RWPE2 (cell line): ENCODE measurements at places on chromosomes 2 and 18.

- no peak for DNase-seq
Measured at GRCh38 chr18:22541232-22541631, 123.5 kb upstream of the CTAGE1 start.

DNA sequence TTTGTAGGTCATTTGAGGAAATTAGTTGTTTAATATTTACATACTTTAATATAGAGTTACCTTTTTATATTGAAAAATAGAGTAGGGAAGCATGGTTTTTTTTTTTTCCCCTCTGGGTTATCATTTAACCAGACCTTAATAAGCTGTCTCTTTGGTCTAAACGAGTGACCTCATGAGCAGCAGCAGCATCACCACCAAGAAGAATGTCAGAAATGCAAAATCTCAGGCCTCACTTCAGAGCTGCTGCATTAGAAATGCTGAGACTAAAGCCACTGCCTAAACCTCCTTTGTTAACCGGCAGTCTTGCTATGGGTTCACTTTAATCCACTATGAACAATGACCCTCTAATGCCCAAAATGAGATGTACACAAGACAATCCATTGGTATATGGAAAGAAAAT is 733.7 kb upstream of the FAM98A start:
- DNase-seq = no peak

GRCh38 chr2:17680119-17680518 is 73.5 kb downstream of the SMC6 start:
- no peak for DNase-seq

DNA sequence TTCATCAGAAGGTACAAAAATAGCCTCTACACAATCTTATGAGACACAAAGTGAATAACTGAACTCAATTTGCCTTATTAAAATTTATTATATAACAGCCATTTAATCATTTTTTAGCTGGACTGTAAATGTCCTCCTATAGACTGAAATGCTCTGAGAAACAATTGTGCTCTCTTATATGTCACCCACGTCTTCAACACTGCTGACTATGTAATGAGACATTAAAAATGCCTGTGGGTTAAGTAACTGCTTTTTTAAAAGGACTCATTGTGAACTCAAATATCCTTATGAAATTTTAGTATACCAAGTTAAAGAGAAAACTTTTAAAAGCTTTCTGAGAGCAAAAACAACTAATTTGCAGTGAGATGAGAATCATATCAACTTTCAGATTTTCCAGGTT is 10.4 kb upstream of the GALNT1 start:
- DNase-seq = no peak

DNA sequence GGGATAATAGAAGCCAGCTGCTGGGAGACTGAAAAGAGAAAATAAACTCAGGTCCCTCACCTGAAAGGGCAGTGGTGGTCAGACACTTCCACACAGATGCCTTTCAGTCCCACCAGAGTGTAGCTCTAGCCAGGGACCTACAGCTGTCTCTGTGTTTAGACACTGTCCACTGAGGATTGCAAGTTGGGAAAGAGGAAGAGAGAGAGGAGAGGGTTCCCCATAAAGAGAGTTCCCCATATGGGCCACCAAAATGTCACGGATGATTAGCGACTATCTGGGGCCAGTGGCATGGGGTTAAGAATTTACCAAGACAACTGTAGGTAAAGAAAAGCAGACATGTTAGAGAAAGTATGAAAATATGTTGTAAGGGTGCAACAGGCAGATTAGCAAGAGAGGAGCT is 36.7 kb upstream of the SKA1 start:
- DNase-seq = no peak

DNA sequence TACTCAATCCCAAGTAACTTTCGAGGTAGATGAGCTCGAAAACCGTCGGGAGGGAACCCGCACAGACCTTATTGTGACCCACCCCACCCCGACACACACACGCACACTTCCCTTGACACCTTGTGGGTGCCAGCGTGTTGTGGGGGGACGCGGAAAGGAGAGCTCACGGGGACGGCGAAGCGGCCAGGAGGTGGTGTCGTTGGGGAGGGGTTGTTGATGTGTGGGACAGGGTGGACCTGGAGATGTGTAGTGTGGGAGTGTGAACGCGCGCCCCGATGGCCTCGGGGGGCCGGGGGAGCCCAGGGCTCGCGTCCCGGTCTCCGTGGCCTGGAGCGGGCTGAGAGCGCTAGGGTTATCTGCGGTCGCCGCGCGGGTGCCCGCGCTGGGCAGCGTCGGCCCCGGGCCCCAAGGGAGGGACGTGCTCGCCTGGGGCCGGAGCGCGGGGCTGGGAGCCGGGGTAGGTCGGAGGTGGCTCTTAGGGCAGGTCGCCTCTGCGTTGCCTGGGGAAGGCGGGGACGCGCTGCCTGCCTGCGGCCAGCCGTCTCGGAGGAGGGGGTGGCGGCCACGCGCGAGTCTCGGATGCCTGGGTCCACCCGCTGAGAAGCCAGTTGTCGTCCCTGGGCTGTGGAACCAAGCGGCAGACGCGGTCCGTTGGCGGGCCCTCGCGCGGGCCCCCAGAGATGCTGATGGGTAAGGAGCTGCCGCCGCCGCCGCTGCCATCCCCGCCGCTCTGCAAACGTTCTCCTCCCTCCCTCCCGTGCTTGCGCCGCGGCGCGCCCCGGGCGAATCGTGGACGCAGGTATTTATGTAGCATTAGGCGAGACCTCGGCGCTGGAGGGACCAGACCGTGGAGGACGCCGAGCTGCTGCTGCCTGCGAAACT is 1.6 kb downstream of the KLHL29 start:
- no peak for DNase-seq

- DNase-seq = no peak
Measured at GRCh38 chr18:27073404-27073830, 111.7 kb downstream of the CHST9 start.

GRCh38 chr18:48887294-48887904 is 63.4 kb downstream of the SMAD7 start:
- no peak for DNase-seq

DNA sequence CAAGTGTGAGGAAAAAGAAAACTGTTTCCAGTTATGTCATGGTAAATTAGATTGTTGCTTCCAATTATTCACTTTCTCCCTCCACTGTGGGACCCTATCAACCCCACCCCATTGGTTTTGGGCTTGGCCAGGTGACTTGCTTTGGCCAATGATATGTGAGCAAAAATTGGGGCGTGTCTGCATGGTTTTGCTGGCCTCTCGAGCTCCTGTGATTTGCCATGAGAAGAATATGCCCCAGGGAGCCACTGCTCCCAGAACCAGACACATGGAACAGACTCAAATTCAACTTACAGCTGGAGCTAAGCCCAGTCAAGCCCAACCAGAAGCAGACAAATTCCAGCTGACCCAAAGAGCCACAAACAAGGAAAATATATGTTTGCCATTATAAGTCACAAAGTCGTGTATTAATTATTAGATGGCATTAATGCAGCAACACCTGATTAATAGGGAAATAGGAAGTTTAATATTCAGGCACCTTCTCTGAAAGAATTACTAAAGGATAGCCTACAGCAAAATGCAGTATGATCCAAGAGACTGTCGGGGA is 248.9 kb downstream of the ANAPC1 start:
- no peak for DNase-seq

DNA sequence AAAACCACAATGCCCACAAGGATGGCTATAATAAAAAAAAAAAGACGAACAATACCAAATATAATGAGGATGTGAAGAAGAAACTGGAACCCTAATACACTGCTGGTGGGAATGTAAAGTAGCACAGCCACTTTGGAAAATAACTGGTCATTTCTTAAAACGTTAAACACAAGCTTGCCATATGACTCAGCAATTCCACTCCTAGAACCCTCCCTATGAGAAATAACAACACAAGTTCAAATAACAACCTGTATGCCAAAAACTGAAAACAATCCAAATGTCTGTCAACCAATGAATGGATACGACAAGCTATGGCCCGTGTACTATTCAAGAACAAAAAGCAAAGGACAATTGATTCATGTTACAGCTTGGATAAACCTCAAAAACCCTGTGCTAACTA is 7.0 kb upstream of the ALPK2 start:
- no peak for DNase-seq

DNA sequence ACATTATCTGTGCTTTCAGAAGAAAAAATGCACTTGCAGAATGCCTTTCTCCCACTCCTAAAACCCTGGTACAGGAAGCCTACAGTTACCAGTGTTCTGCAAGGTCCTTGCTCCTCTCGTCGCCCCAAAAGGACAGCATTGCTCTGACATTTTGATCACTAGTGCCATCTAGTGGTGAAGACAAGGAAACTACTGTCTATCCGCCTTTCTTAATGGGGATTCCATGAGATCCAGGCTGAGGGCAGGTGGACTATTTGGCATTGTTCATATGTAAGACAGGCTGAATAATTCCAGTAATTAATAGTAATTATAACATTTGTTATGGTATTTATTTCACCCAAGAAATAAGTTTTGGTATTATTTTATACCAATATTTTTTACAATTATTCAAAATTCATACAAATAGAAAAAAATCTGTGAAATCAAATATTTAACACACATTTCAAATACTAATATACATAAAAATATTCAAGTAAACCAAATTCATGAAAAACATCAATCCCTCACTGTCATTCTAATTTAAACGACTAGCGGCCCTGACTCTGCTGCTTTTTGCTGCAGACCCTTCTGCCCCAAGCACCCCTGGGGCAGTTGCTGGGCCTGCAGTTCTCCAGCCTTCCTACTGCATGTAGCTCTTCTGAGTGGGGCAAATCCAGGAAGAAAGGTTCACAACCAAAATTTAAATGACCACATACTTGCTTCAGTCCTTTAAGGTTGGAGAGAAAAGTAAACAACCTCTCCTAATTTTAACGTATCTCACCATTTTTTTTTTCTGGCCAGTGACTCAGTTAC is 19.0 kb downstream of the TPGS2 start:
- DNase-seq = no peak

DNA sequence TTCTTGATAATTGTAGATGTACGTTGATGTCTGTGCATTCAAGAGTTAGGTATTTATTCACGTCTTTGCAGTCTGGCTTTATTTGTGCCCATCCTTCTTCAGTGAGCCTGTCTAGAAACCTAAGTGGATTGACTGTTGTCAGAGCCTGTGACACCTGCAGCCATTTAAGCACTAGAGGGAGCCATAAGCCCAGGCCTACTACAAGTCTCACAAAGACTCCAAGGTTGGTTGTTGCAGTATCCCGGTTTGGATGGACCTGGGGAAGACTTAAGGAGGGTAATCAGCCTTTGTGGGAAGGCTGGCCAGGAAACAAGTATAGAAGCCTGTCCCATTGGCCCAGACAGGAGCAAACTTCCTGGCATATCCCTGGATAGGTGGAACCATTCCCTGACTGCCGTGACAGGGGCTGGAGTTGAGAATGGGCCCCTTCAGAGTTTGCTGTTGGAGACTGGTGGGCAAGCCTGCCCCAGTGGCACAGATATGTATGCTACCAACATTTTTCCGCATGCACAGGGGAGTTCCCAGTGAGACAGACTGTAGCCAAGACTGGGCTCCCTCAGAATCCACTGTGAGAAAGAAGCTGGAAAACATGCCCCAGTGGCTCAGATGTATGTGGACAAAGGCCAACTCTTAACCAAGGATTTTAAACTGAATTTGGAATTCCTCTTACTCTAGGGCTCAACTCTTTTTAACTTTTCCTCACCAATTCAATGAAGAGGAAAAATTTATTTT is 9.3 kb upstream of the LRRC30 start:
- DNase-seq = no peak

DNA sequence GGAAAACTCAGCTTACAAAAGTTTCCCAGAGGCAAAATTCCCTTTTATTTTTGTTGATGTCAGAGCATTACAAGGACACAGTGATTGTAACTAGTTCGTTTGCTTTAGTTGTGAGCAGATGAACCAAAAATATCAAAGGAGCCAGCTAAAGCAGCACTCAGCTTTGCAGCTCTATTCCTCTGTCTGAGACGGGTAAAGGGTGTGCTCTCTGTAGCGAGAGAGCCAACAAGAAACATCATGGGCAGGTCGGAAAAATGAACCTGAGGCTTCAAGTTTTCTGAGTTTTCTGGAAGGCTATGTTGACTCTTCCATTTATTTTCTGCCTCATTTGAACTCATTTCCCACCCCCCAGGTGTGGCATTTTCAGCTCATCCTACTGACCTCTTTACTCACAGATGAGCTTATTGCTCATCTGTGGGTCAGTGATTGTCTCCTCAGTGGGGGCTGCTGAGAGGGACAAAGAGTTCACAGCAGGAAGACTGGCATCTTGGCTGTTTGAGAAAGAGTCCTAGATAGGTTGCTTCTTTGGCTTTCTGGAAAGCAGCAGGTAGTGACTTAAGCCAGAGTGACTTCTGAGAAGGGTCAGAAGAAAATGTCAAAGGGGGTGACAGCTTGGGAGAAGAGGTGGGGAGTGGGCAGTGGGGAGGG is 66.6 kb upstream of the EPC2 start:
- no peak for DNase-seq

- DNase-seq = no peak
Measured at GRCh38 chr2:234931371-234931770, 20.4 kb upstream of the SH3BP4 start.

DNA sequence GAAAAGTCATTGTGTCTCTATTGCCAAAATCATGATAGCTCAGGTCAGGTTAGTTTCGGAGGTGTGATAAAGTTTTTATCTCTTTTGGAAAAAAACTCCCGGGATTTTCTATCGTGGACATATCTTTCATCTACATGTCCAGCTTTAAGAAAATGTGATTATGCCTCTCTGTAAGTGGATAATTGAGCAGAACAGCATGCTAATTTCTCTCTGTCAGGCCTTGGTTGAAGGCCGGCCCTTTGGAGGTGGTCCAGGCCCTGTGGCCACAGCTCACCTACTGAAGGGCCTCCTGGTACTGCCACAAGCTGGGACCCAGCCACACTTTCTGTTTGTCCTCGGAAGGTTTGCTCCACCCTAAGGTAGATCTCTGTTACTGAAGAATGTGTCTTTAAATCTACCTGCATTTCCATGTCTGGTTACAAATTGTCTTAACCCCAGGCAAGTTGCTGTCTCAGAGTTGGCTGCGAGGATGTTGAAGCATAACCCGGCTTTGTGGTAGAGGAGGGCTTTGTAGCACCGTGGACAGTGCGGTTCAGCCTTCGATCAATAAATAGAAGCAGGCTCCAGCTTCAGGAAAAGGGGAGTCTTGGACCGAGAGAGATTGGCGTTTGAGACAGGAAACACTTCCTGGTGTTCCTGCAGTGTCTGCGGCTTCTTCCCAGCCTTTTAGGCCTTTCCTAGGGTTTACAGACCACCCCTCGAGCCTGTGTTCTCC is 25.5 kb downstream of the TCF7L1 start:
- DNase-seq = no peak

DNA sequence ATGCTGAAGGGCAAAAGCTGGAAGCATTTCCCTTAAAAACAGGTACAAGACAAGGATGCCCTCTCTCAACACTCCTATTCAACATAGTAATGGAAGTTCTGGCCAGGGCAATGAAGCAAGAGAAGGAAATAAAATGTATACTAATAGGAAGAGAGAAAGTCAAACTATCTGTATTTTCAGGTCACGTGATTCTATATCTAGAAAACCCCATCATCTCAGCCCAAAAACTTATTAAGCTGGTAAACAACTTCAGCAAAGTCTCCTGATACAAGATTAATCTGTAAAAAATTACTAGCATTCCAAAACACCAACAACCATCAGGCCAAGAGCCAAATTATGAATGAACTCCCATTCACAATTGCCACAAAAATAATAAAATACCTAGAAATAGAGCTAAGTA is 213.2 kb upstream of the CNTNAP5 start:
- no peak for DNase-seq
